Left ventricle myocardium inferior (tissue), 1 donor: ENCODE measurements at places on chromosomes 2 and 18. TPM values are rescaled to one million over a fixed set of nuclear protein-coding genes. Genes with fewer than 3 reads are reported as not detected.

Gene CRYGD
- total RNA-seq = not detected

Gene CFAP65
- total RNA-seq = not detected

Gene NR4A2
- 0.88 TPM for total RNA-seq

Gene STON1
- total RNA-seq = 6.9 TPM

Gene ASIC4
- not detected for total RNA-seq

Gene GNLY
- total RNA-seq = 1.5 TPM

Gene MC4R
- not detected for total RNA-seq

Gene EPB41L3
- 6.3 TPM for total RNA-seq

Gene CMPK2
- total RNA-seq = 3.2 TPM

Gene PLB1
- total RNA-seq = 2.4 TPM
